ENCODE measurements at places on chromosomes 1 and 21.

GRCh38 chr21:45036630-45037029 is 37.8 kb upstream of the ADARB1 start:
- DNase-seq, result no peak

GRCh38 chr1:208028526-208028925 is 117.6 kb upstream of the CD34 start:
- DNase-seq, result no peak

GRCh38 chr1:12309783-12310742 is 80.2 kb downstream of the VPS13D start:
- DNase-seq, result no peak

GRCh38 chr1:177490036-177490639 is 319.4 kb downstream of the BRINP2 start:
- no peak for DNase-seq
